ENCODE measurements at places on chromosomes 7 and 10.

DNA sequence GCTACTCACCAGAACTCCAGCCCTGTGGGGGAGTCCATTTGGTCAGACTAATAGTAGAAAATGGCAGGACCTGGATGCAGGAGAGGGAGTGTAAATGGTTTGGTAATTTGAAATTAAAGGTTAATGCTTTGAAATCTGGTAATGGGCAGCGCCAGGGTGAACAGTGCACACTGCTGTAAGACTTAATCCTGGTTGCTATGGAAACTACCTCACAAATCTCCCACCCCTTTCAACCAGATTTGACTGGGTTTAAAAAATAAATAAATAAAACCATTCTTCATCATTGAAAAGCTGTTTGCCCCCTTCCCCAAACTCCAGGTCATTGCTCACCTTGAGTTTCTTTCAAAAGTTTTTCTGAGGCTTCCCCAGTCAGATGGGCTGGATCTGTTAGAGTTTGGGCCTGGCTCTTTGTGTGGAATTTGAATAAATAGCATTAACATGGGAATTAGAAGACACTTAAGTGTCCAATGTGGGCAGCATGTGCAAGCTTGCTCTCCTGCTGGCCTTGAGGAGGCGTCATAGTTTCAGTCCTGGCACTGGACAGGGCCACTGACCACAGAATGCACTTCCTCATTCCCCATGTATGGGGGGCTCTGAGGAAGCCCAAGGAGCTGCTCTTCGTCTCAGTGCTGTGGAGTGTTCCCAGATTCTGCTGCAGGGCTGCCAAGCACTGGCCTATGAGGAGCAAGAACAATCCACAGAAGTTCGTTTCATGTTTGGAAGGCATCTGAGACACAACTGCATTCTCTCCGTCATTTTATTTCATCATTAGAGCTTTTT is 90.7 kb downstream of the LRRC4 start:
- no peaks in the 10 kb centered on the region for H3K4me1 ChIP-seq
- H3K4me3 ChIP-seq: no peak overlapping the region
- no peak for DNase-seq

DNA sequence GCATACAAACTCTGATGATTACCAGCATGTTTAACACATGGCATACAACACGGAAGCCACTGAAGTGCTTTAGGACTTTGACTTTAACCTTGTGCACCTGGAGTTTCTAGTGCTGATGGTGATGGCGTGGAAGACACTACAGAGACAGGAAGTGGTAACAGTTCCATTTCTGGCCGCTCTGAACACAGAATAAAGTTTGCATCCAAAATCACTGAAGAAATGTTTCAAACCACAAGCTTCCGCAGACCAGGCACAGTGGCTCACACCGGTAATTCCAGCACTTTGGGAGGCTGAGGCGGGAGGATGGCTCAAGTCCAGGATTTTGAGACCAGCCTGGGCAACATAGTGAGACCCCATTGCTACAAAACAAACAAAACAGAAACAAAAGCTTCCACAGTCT is 40.3 kb upstream of the TNPO3 start:
- peaks cover 16% of the 10 kb centered on the region for H3K4me1 ChIP-seq
- H3K27me3 ChIP-seq: peaks cover 2% of the 10 kb centered on the region
- peak; percentile 76 for DNase-seq
- no peak overlapping the region for H3K4me3 ChIP-seq

DNA sequence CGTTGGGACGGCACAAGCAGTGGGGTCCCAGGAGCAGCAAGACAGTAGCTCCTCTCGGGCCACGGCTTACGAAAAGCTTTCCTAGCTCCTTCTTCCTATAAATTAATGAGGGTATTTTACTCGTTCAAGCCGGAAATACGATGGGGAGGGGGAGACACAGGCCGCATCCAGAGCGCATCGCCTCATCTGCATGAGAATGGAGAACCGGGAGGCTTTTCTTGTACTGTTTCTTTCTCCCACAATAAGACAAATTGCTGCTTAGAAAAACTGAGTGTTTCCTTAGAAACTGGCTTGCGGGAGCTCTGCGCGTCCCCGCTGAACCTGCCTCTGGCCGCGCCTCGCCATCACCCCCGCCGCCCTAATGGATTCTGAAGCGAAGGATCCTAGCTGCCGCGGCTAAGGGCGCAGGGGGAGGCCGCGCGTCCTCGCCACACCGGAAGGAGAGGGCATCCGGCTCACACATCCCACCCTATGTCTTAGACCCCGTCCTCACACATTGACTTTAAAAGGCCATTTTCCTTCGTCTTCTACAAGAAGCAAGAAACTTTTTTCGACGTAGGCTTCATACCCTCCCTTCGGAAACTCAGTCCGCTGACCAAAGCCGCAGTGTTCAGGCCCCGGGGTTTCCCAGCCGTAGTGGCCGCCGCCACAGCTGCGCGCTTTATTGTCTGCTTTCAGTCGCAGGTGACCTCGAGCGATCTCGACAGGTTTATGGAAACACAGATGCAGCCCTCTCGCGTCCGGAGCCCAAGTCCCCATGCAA is 8.8 kb downstream of the NXPH1 start:
- H3K27me3 ChIP-seq: peaks cover 63% of the 10 kb centered on the region
- peak overlapping the region; percentile 62 for H3K27ac ChIP-seq
- no peak for DNase-seq
- peaks cover 2% of the 10 kb centered on the region for H3K36me3 ChIP-seq
- peaks cover 2% of the 10 kb centered on the region for H3K4me1 ChIP-seq
- no peak overlapping the region for H3K4me3 ChIP-seq

- H3K36me3 ChIP-seq: peaks cover 2% of the 10 kb centered on the region
- peak; percentile 17 for DNase-seq
- H3K27ac ChIP-seq: no peak overlapping the region
- H3K27me3 ChIP-seq: peaks cover 17% of the 10 kb centered on the region
- peaks cover 9% of the 10 kb centered on the region for H3K4me1 ChIP-seq
- H3K4me3 ChIP-seq: no peak overlapping the region
These were observed 15.0 kb upstream of the SLK start for GRCh38 chr10:103951942-103952341.

DNA sequence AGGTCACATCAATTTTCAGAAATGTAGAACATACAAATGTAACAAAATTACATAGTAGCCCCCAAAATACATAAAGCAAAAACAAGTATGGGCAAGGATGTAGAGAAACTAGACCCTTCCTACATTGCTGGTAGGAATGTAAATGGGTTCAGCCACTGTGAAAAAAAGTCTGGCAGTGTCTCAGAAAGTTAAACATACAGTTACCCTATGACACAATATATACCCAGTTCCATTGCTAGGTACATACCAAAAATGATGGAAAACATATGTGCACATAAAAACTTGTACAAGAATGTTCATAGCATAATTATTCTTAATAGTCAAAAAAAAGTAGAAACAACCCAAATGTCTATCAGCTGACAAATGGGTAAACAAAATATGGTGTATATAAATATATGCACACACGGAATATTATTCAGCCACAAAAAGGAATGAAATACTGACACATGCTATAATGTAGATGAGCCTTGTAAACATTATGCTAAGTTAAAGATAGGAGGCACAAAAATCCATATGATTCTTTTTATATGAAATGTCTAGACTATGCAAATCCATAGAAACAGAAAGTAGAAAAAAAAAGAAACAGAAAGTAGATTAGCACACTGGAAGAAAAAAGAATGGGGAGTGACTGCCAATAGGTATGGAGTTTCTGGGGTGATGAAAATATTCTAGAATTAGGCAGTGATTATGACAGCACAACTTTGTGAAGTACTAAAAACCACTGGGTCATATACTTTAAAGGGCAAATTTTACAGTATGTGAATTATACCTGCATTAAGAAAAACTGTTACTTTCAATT is 13.5 kb downstream of the HERPUD2 start:
- H3K27me3 ChIP-seq: no peaks in the 10 kb centered on the region
- DNase-seq: no peak
- H3K27ac ChIP-seq: peak overlapping the region; percentile 21
- H3K4me3 ChIP-seq: peak overlapping the region; percentile 36
- peaks cover 32% of the 10 kb centered on the region for H3K36me3 ChIP-seq
- H3K4me1 ChIP-seq: peaks cover 39% of the 10 kb centered on the region

DNA sequence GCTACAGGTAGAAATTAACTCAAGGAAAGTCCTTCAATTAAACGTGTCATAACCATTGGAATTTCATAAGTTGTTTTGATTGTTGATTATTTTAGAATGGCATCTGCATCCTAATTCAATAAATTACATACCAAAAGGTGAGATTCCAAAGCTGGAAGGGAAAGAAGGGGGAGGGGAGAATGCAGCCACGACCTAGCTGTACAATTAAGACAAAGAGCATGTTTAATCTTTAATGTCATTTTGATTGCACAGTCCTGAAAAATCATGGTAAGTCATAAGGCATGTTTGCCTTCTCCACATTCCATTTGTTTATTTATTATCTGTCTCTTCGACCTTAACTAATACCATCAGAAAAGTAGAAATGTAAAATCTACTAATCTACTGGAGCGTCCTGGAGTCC is 358.1 kb downstream of the FRMD4A start:
- H3K4me1 ChIP-seq: no peaks in the 10 kb centered on the region
- no peaks in the 10 kb centered on the region for H3K36me3 ChIP-seq
- no peak overlapping the region for H3K4me3 ChIP-seq
- H3K27me3 ChIP-seq: peaks cover 4% of the 10 kb centered on the region
- no peak overlapping the region for H3K27ac ChIP-seq

GRCh38 chr7:66013938-66014337 is 31.9 kb upstream of the GUSB start:
- no peaks in the 10 kb centered on the region for H3K36me3 ChIP-seq
- no peak overlapping the region for H3K4me3 ChIP-seq
- H3K27me3 ChIP-seq: peaks cover 4% of the 10 kb centered on the region
- H3K4me1 ChIP-seq: no peaks in the 10 kb centered on the region

- H3K4me1 ChIP-seq: peaks cover 38% of the 10 kb centered on the region
- peaks cover 26% of the 10 kb centered on the region for H3K36me3 ChIP-seq
- H3K27ac ChIP-seq: no peak overlapping the region
- no peak for DNase-seq
- H3K4me3 ChIP-seq: no peak overlapping the region
- H3K27me3 ChIP-seq: no peaks in the 10 kb centered on the region
These were observed 70.1 kb downstream of the CREB3L2 start for GRCh38 chr7:137931823-137932222.

DNA sequence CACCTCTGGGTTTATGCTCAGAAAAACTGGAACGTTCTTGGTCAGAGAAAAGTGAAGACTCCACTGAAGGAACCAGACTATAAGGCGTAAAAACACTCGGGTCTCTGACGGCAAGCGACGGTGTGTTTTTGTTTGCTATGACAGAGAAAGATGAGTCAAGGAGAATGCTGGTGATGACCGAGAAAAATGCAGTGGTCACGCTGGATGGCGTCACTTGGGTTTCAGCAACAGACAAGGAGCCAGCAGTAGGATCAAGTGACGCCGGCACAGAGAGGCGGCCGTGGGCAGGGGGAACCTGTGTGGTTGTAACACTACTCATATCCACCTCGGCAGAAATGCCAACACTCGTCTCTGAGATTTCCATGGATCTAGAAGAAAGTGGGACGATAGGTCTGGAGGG is 63.4 kb downstream of the KIAA1549 start:
- H3K27me3 ChIP-seq: peaks cover 27% of the 10 kb centered on the region
- no peak overlapping the region for H3K4me3 ChIP-seq
- no peak for DNase-seq
- H3K36me3 ChIP-seq: no peaks in the 10 kb centered on the region
- peaks cover 7% of the 10 kb centered on the region for H3K4me1 ChIP-seq

- no peaks in the 10 kb centered on the region for H3K4me1 ChIP-seq
- no peaks in the 10 kb centered on the region for H3K36me3 ChIP-seq
- no peak overlapping the region for H3K4me3 ChIP-seq
- DNase-seq: peak; percentile 89
- no peak overlapping the region for H3K27ac ChIP-seq
These were observed 190.4 kb downstream of the DGKI start for GRCh38 chr7:137656227-137656849.

- H3K27ac ChIP-seq: no peak overlapping the region
- peaks cover 24% of the 10 kb centered on the region for H3K4me1 ChIP-seq
- no peak for DNase-seq
- H3K36me3 ChIP-seq: no peaks in the 10 kb centered on the region
These were observed 187.2 kb upstream of the LYZL2 start for GRCh38 chr10:30816820-30817171.

GRCh38 chr7:13151978-13152377 is 464.5 kb downstream of the ARL4A start:
- no peaks in the 10 kb centered on the region for H3K4me1 ChIP-seq
- no peak overlapping the region for H3K4me3 ChIP-seq
- DNase-seq: no peak
- H3K36me3 ChIP-seq: no peaks in the 10 kb centered on the region
- no peak overlapping the region for H3K27ac ChIP-seq
- H3K27me3 ChIP-seq: no peaks in the 10 kb centered on the region

DNA sequence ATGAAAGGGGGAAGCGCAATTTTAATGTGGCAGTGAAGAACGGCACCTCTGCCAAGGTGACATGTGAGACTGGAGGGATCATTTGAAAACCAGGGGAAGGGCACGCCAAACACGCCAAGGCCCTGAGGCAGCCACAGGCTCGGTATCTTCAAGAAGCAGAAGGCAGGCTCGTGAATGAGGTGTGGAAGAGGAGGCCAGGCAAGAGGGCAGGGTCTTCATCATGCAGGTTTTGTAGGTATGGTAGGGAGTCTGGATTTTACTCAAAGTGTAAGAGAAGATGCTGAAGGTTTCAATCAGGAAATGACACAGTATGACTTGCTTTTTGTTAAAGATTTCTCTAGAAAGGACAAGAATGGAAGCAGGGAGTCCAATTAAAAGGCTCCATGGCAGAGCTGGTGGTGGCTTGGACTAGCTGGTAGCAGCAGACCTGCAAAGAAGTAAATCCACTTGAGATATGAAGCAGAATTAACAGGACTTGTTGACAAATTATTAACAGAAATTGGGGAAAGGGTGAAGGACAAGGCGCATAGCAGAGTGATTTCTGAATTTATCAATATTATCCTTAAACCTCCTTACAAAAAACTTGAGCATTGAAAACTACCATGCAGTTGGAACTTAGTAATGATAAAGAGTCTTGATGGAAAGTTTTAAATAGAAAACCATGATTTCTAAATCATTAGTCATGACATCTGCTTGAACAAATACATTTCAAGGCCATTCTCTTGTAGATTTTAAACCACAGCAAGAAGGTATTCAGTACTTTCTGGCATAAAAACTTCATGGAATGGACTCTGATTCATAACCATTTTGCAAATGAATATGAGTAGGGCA is 70.4 kb downstream of the COA1 start:
- H3K27me3 ChIP-seq: no peaks in the 10 kb centered on the region
- H3K4me3 ChIP-seq: peak overlapping the region; percentile 55
- peaks cover 50% of the 10 kb centered on the region for H3K36me3 ChIP-seq
- H3K27ac ChIP-seq: peak overlapping the region; percentile 93
- H3K4me1 ChIP-seq: peaks cover 44% of the 10 kb centered on the region
- DNase-seq: peak; percentile 76

GRCh38 chr10:100173035-100173434 is 12.8 kb downstream of the ERLIN1 start:
- H3K27me3 ChIP-seq: no peaks in the 10 kb centered on the region
- H3K4me3 ChIP-seq: no peak overlapping the region
- H3K4me1 ChIP-seq: peaks cover 28% of the 10 kb centered on the region
- DNase-seq: peak; percentile 45
- H3K27ac ChIP-seq: no peak overlapping the region

- DNase-seq: no peak
- H3K4me3 ChIP-seq: no peak overlapping the region
- no peaks in the 10 kb centered on the region for H3K27me3 ChIP-seq
- H3K36me3 ChIP-seq: peaks cover 24% of the 10 kb centered on the region
- H3K4me1 ChIP-seq: peaks cover 22% of the 10 kb centered on the region
- no peak overlapping the region for H3K27ac ChIP-seq
These were observed 247.3 kb upstream of the AOAH start for GRCh38 chr7:36971515-36972139.

Measured in activated CD4-positive, alpha-beta T cell treated with anti-CD3 and anti-CD28 coated beads, Interleukin-2, amount 10 ng/mL, durations not matched to agents 24 days and 14 days (primary cell).